Hepatocyte (in vitro differentiated cells): ENCODE measurements at places on chromosomes 13 and 19. TPM values are rescaled to one million over a fixed set of nuclear protein-coding genes. Genes with fewer than 3 reads are reported as not detected.
A peak's percentile ranks its signal among the peaks of the same experiment; 100 is the strongest.

- DNase-seq: no peak
These were observed 572.5 kb downstream of the OLFM4 start for GRCh38 chr13:53601113-53601512.

VAV1 gene
- 0.23 and 0.32 TPM in 2 replicates for total RNA-seq

GRCh38 chr19:28640506-28640905 is 572.4 kb downstream of the UQCRFS1 start:
- DNase-seq: no peak

DNA sequence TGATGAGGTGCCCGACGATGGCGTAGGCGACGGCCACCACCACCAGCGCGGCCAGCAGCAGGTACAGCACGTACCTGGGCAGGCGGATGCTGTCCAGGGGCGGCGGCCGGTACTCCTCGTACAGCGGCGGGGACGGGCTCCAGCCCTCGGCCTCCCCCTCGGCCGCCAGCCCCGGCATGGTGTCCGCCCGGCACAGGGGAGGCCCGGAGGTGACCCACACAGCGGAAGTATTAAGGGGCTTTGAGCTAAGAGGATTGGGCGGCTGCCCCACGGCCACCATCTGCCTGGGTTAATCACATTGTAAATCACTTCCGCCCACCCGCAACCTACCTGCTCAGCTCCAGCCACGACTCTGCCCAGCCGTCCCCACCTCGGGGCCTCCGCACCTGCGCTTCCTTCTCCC is at the start of gene SMIM44:
SMIM44 (minus strand) TSS at position 216 of the 403 bp plus-strand sequence; CDS start at position 178, 38 bp downstream.
- DNase-seq: no peak

DNA sequence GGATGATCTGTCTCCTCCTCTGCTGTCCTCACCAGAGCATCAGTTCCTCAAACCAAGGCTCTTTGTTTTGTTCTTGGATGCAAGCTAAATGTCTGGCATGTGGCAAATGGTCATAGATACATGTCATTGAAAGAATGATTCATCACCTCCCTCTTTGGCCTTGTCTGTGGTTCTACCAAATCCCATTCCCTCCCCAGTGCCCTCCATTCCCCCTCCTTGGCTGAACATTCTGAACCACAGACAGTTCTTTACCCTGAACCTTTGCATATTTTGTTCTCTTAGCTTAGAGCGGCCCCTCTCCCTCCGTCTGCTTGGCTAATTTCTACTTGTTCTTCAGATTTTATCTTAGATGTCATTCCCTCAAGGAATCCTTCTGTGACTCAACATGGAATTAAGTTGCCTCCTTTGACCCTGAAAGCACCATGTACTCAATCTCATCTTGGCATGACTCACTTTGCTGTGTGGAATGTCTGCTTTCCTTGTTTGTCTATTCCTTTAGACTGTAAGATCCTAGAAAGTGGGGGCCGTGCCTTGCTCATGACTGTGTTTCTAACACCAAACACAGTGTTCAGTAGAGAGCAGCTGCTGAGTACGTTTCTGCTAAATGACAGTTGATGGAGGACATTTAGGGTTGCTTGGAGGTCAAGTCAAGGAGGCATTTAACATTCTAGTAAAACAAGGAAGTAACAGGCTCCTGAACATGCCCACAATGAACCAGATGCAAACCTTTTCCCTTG is 8.1 kb downstream of the ALOX5AP start:
- peak; percentile 88 for DNase-seq
